Stimulated activated CD8-positive, alpha-beta memory T cell treated with anti-CD3 and anti-CD28 coated beads, Interleukin-4, amount 100 ng/mL, for 4 hours (primary cell): ENCODE measurements at places on chromosomes 2 and 18.

DNA sequence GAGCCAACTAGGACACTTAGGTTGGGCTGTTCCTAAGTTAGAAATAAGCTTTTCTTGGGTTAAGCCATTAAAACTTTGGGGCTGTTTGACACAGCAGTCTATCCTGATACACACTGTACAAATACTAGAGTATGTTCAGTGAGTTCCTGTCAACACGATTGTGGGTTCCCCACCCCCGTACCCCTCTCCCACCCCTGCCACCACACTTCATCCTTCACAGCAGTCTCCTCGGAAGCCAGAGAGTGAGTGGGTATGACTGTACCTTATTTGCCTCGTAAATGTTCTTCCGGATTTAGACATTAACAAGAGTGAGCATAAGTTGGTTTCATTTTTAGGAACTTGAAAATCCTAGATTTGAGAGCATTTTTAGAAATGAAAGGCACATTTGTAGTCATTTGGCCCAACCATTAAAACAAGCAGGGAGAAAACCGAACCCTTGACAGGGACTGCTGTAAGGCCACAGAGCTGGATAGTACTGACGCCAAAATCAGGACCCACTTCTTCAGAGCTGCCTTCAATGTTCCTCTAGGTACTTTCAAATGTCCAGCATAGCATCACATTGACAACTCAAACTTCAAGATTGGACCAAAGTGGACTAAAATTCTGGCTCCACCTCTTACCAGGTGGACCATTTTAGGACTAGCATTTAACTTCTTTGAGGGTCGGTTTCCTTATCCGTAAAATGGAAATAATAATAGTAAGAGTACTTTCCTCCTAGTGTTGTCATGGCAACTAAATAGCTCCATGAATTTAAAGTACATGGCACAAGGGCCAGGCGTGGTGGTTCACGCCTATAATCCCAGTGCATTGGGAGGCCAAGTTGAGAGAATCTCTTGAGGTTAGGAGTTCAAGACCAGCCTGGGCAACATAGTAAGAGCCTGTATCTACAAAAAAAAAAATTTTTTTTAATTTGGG lies 166.3 kb upstream of the SERTAD2 start:
- DNase-seq: peak; percentile 54

- DNase-seq: no peak
Measured at GRCh38 chr2:88443353-88443938, 9.0 kb downstream of the FOXI3 start.

DNA sequence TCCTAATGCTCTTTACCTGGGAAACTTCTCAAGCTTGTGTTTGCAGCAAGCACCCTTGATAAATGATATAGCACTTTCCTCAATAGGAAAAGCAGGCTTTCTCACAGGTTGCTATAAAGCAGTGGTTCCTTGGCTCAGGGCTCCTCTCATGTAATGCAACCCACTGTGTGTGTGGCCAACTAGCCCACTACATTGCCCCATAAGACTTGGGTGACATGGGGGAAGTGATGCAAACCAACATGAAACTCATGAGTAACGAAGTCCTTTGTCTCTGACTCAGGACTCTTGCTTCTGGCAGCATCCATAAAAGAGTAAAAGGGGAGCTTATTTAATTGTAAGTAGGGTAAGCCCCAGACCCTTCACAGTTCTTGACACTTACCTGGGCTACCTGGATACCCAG lies 106.9 kb downstream of the COL4A4 start:
- no peak for DNase-seq

DNA sequence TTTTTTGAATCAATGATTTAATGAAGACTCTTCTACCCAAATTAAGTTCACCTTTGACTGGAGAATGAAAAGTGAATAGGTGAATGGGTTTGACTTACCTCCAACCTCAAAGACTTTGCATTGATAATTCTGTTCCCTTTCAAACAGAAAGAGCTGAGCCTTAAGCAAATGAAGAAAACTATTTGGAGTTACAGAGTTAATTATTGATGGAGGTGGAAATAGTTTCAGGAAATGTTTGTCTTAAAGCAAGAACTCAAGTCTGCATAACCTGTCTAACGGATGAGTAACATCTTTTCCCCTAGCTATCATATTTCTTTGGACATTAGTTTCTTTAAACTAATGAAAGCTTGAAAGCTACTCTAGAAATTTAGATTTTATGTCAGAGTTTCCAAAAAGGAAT lies 166.5 kb downstream of the CERS6 start:
- no peak for DNase-seq

DNA sequence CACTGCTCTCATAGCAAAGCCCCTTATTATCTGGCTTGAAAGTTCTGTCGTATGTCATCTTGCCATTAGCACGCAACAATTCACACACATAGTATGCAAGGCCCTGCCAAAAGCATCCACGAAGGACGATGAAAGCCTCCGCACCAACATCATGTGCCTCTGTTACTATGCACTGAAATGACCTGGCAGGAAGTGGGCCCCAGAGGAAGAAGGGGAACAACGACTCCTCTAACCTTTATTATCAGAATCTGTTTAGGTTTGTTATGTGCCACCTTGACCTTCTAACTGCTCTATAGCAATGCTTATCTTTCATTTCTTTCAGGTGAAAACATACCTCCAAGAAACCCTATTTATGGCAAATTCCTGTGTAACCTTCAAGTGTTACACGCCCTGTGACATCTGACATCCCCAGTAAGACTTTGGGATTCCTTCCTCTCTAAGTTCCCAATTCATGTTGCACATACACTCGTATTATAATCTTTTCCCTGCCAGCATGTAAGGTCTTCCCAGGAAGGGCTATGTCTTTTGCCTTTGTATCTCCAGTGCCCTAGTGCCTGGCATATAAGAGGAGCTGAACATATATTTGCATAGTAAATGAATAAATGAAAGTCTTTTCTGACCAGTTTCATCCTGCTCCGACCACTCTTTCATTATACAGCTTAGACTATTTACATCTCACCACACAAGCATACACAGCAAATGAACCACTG lies 7.0 kb upstream of the NDUFV2 start:
- no peak for DNase-seq

- no peak for DNase-seq
Measured at GRCh38 chr2:177260379-177260778, 4.1 kb downstream of the NFE2L2 start.
